ENCODE measurements at places on chromosomes 16 and 17.

GRCh38 chr16:5938607-5939006 lies 841.0 kb upstream of the EEF2KMT start:
- DNase-seq = no peak

GRCh38 chr16:83792391-83792790 lies 15.4 kb upstream of the HSBP1 start:
- no peak for DNase-seq

DNA sequence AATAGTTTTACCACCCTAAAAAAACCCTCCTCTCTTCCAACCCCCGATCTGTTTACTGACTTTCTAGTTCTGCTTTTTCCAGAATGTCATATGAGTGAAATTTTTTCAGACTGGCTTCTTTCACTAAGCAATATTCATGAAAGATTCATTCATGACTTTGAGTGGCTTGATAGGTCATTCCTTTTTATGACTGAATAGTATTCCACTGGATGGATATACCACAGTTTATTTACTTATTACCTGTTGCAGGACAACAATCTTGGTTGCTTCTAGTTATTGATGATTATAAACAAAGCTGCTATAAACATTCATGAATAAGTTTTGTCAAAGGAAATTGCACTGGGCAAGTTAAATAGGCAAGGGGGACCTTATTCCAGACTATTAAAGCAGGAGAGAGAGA lies 264.2 kb downstream of the UTP18 start:
- no peak for DNase-seq

- peak; percentile 88 for DNase-seq
Measured at GRCh38 chr16:3938843-3939624, 58.5 kb upstream of the CREBBP start.

DNA sequence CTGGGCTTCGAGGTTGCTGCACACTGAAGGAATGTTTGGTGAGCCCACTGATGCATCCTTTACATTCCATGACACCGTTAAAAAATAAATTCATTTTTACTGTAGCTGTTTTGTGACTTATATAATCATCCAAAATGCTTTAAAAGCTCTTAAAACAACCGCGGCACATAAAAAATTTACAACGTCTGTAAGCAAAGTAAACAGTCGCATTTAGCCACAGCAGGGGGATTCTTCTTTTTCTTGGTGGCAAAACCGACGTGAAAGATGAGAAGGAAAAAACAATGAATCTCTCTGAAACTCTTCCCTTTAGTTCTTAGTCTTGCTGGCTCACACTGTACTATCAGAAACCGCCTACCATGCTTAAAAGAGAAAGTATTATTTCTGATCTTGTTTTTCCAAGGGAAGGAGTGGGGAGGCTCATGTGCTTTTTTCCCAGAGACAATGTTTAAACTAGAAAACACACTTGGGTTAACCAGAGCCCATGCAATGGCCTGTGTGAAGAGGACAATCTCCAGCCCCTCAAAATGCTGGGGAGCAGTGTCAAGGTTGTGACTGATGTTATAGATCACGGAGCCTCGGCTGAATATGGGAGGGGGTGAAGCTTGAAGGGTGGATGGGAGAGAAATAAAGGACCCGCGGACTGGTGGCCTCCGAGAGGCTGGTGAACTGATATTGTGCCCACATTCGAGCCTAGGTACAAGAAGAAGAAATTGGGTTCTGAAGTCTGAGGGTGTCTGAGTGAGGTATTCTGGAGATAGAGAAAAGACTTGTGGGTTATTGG lies 91.1 kb downstream of the IRF8 start:
- no peak for DNase-seq
